Osteoblast (primary cell): ENCODE measurements at places on chromosomes 1 and 21. TPM values are rescaled to one million over a fixed set of nuclear protein-coding genes. Genes with fewer than 3 reads are reported as not detected.
A peak's percentile ranks its signal among the peaks of the same experiment; 100 is the strongest.

Gene GSTM5
- 2.1 and 4.3 TPM in 2 replicates for total RNA-seq

Gene OPRD1
- total RNA-seq = not detected in 2 replicates

Gene PRAMEF25
- not detected in 2 replicates for total RNA-seq

Gene HSD11B1
- total RNA-seq = 0.88 and 1.8 TPM in 2 replicates

Gene PAX7
- not detected in 2 replicates for total RNA-seq

Gene CDCA8
- total RNA-seq = 1.5 and 1.8 TPM in 2 replicates

- no peak for DNase-seq
Measured at GRCh38 chr21:41258617-41259016, 58.0 kb upstream of the FAM3B start.

- no peak for DNase-seq
Measured at GRCh38 chr1:219434923-219435297, 178.0 kb downstream of the ZC3H11B start.

GRCh38 chr1:230633469-230633868 lies 8.8 kb upstream of the COG2 start:
- DNase-seq = no peak

DNA sequence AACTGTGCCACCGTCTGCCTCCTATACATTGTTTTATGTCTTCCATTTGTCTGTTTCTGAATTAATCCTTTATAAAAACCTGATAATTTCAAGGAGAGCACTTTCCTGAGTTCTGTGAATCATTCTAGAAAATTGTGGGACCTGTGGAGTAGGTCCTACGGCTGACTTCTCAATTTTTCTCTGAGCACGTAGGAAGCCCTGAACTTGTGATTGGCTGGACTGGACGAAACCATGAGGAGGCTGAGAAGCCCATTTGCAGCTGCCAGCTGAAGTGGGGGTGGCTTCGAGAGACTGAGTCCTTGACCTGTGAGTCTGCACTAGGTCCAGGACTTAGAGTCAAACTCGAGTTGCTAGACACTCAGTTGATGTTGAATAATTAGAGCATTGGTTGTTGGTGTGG lies 277.1 kb upstream of the NCAM2 start:
- DNase-seq = no peak

GRCh38 chr21:44724926-44725325 lies 13.6 kb upstream of the TSPEAR start:
- DNase-seq = no peak

GRCh38 chr21:29114765-29115500 lies 15.5 kb upstream of the MAP3K7CL start:
- peak; percentile 41 for DNase-seq

GRCh38 chr21:33916200-33916567 lies 580 bp upstream of the ATP5PO start:
- no peak for DNase-seq

- no peak for DNase-seq
Measured at GRCh38 chr1:116933606-116934515, 24.1 kb downstream of the PTGFRN start.

GRCh38 chr1:23997812-23998211 lies 17.7 kb upstream of the SRSF10 start:
- DNase-seq = no peak

DNA sequence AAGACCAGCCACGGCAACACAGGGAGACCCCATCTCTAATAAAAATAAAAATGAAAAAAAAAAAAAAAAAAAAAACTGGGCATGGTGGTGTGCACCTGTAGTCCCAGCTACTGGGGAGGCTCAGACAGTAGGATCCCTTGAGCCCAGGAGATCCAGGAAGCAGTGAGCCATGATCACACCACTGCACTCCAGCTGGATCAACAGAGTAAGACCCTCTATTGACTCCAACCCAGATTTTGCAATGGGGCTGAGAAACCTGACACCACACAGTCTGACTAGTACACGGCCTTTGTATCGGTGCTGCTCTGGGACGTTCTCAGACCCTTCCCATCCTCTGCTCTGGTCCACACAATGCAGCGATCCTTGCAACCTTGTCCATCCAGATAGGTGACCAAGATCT lies 31.8 kb downstream of the SPATA21 start:
- no peak for DNase-seq

GRCh38 chr1:86646256-86646655 lies 58.1 kb upstream of the SH3GLB1 start:
- DNase-seq = no peak

- DNase-seq = no peak
Measured at GRCh38 chr1:17185485-17185860, 19.5 kb upstream of the PADI1 start.

GRCh38 chr21:37917612-37918011 lies 1.4 kb upstream of the KCNJ6 start:
- DNase-seq = peak; percentile 76

GRCh38 chr1:37156646-37157045 lies 122.3 kb upstream of the GRIK3 start:
- no peak for DNase-seq
